ENCODE measurements at places on chromosomes 3 and 15. TPM values are rescaled to one million over a fixed set of nuclear protein-coding genes. Genes with fewer than 3 reads are reported as not detected.

The MAP1A gene
- total RNA-seq, result 7.2 TPM

The TRPM1 gene
- total RNA-seq, result 0.41 TPM

The IL17RB gene
- 5.1 TPM for total RNA-seq

The LIPC gene
- 6.6 TPM for total RNA-seq

The ALDH1L1 gene
- 32.5 TPM for total RNA-seq

All from metanephros (tissue), 2 donors.